ENCODE measurements at places on chromosomes 16 and 17.

DNA sequence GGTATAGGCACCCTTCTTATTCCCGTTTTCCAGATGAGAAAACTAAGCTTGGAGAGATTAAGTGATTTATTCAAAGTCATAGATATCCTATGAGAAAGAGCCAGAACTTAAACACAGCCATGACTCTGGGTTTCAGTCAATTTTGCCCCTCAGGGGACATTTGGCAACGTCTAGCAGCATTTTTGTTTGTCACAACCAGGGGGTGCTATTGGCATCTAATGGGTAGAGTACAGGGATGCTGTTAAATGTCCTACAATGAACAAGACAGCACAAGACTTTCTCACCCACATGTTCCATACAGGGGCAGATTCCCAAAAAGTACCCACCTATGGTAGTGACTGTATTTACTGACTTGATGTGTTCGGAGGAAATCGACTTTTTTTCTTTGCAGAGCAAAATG lies 4.8 kb upstream of the SHISA9 start:
- peak; percentile 24 for DNase-seq

DNA sequence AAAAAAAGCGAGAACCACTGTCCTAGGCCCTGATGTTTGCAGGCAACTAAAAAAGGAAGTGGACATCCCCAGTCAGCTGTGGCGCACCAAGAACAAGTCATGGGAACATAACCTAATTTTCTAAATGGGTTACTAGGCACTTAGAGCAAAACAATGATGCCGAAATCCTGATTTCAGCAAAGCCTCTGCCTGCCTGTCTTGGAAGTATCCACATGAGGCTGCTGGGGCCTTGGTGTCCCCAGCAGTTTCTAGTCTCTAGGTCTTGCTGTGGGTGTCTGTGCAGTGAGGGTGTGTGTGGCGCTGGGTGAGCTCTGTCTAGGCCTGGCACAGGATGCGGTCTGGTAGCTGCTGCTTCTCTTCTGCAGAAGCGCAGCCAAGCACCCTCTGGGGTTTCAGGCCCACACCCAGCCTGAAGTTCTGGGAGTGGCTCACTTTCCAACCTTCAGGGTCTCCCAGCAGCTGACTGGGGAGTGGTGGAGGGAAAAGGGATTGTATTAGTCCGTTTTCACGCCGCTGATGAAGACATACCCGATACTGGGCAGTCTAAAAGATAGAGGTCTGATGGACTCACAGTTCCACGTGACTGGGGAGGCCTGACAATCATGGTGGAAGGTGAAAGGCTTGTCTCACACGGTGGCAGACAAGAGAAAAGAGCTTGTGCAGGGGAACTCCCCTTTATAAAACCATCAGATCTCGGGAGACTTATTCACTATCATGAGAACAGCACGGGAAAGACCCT lies 21.1 kb downstream of the STH start:
- DNase-seq = no peak

DNA sequence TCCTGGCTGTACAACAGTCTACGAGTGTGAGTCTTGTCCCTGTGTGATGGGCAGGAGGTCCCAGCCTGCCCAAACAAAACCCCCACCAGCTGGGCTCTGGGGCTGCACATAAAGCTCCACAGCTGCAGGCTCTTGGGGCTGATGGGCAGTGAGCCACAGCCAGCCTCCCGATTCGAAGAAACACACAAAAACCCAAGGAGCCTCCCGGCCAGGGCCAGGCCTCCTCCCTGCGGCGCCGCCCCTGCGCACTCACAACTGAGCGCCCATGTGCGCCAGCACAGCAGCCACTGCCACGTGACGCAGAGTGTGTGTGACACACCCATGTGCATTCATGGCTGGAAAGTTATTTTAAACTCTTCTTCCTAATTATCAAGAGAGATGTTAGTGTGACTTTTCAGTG lies 30.6 kb upstream of the FAAP100 start:
- DNase-seq = no peak

GRCh38 chr17:5249615-5250014 lies 15.0 kb upstream of the SCIMP start:
- DNase-seq = peak; percentile 76

DNA sequence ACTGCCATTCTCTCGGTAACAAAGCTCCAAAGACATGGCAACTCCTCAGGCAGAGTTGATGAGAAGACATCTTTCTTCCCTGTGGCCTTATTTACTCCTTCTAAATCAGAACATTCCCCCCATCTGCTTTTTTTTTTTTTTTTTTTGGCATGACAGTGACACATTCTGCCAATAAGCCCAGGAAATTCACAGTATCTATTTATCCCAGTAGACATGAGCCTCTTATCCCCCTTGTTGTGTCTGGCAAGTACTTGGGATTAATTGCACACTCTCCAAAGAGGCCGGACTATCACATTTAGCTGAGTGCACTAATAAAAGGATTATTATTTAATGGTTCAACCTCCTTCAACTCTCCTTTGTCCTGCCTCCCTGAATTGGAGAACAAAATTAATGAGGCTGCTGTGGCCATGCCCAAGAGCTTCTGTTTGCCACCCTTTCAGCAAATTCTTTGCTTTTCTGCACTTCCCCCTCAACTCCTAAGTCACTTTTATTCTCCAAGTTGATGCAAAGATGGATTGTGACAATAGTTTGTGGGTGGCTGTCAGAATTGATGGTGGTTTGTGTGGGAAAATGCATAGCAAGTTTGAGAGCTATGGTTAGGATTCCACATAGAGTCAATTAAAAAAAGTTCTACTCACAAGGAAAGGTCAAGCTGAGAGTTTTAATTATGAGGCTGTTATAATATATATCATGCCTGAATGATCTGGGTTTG lies 47.2 kb downstream of the GPR139 start:
- DNase-seq = no peak

- DNase-seq = peak; percentile 7
Observed at GRCh38 chr17:74513987-74514631, 17.2 kb downstream of the CD300LB start.

- DNase-seq = peak; percentile 85
Observed at GRCh38 chr17:4908711-4909496, 6.0 kb upstream of the CHRNE start.

- DNase-seq = no peak
Observed at GRCh38 chr17:81222620-81222905, 202 bp downstream of the CEP131 start.

- no peak for DNase-seq
Observed at GRCh38 chr16:80692270-80692669, 112.1 kb downstream of the CDYL2 start.

DNA sequence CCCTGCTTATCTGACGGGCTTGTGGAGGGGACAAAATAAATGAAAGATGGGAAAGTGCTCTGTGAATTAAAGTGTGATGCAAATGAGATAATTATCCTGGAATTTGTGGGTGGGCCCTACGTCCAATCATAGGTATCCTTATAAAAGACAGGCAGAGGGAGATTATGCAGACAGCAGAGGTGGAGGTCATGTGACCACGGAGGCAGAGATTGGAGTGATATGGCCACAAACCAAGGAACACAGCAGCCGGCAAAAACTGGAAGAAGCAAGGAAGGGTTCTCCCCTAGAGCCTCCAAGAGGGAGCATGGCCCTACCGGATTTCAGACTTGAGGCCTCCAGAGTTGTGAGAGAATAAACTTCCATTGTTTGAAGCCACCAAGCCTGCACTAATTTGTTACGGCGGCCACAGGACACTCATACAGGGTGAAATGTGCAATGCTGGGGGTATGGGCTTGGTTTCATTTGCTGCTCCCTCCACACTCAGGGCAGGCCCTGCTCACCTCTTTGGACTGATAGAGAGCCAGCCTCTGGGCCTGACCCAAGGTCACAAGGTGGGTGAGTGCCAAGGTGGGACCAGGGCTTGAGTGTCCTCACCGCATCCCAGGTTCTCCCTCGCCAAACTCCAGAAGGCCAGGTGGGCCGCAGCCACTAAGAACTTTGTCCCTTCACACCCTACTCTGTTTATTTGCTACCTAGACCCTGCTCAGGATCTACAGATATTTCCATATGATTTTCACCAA lies 149.6 kb upstream of the TNRC6C start:
- no peak for DNase-seq

- no peak for DNase-seq
Observed at GRCh38 chr16:55046513-55046912, 115.8 kb downstream of the IRX5 start.

GRCh38 chr16:50878966-50879615 lies 137.2 kb downstream of the CYLD start:
- no peak for DNase-seq

GRCh38 chr16:67678354-67679023 lies 11.9 kb downstream of the C16orf86 start:
- no peak for DNase-seq

- no peak for DNase-seq
Observed at GRCh38 chr16:2428051-2428783, 1.0 kb upstream of the CCNF start.

GRCh38 chr16:50025537-50025931 lies 509 bp downstream of the CNEP1R1 start:
- no peak for DNase-seq

DNA sequence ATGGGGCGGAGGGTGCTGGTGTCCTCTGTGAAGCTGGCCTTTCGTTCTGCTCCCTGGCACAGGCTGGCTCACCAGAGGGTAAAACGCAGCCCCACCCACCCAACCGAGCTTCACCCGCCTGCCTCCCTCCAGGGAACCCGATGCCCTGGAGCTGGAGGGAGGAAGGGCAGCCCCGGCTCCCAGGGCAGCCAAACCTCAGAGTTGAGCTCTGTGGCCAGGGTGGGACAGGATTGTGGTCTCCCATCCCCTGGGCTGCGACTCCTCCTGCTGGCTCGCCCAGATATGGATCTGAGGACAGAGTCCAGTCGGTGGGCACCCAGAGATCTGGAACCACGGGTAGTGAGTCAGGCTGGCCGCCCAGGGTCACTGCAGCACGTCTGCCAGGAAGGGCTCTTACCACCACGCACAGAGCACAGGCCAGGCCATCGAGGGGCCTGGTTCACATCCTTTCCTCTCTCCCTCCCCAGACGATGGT lies 42.6 kb upstream of the CHMP6 start:
- no peak for DNase-seq

GRCh38 chr16:84246679-84247077 lies 6.9 kb upstream of the KCNG4 start:
- no peak for DNase-seq

- no peak for DNase-seq
Observed at GRCh38 chr17:15284107-15284506, 19.0 kb upstream of the PMP22 start.

GRCh38 chr16:31064882-31065461 lies 9.1 kb downstream of the ZNF668 start:
- peak; percentile 58 for DNase-seq

- no peak for DNase-seq
Observed at GRCh38 chr17:19502517-19502916, 31.1 kb upstream of the SLC47A1 start.

GRCh38 chr17:74340470-74341023 lies 14.5 kb downstream of the KIF19 start:
- DNase-seq = no peak

GRCh38 chr17:34760931-34761495 lies 181.6 kb downstream of the TMEM132E start:
- DNase-seq = no peak

GRCh38 chr17:31744511-31744951 lies 114.5 kb downstream of the COPRS start:
- DNase-seq = no peak

DNA sequence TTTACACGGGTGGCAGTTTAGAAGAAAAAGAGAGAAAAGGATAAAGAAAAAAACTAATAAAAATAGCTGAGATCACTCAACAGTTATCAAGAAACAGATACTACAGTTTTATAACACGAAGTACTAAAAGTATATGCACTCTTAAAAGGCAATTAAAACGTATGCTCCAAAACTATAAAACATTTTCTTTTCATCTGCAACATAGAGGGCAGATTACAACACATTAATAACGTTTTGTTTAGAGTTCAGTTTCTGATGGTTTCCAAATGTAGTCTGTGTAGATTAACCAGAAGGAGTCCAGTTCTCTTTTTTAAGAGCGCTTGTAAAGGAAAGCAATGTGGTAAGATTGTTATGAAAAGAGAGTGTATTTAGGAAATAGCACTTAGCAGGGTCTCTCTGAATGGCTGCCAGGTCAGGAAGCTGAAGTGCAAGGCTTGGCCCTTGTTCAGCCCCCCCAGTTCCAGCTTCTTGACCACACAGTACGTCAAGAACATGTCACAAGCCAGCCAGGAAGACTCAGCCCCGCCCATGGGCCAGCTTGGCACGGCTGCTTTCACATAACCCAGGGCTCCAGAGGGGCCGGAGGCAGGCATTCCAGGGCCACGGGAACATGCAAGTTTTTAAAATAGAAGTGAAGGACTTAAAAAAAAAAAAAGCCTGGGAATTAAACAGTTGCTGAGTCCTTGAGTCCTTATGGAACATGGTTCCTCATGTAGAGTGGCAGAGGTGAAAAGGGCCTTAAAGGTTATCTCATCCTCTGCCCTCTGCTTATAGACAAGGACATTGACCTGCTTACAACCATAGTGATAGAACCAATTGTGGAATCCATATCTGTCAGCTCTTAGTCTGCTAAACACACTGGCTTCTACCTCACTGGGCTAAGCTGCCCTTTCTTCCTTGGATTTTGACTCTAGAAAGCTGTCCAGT lies 147.4 kb upstream of the TBX2 start:
- no peak for DNase-seq

DNA sequence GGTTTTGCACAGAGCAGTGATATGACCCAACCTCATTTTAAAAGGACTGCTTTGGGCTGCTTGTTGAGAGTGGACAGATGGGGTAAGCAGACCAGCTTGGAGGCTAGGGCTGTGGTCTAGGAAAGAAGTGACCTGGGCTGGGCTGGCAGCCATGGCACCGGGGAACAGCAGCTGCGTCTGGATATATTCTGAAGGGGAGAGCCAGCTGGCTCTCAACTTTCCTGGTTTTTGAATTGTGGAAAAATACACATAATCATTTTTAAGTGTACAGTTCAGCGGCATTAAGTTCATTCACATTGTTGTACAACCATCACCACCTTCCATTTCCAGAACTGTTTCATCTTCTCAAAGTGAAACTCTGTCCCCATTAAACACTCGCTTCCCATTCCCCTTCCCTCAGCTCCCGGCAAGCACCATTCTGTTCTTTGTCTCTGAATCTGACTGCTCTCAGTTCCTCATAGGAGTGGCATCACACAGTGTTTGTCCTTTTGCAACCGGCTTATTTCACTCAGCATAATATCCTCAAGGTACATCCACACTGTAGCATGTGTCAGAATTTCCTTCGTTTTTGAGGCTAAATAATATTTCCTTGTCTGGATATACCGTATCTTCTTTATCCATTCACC lies 113.2 kb downstream of the SPECC1 start:
- no peak for DNase-seq

DNA sequence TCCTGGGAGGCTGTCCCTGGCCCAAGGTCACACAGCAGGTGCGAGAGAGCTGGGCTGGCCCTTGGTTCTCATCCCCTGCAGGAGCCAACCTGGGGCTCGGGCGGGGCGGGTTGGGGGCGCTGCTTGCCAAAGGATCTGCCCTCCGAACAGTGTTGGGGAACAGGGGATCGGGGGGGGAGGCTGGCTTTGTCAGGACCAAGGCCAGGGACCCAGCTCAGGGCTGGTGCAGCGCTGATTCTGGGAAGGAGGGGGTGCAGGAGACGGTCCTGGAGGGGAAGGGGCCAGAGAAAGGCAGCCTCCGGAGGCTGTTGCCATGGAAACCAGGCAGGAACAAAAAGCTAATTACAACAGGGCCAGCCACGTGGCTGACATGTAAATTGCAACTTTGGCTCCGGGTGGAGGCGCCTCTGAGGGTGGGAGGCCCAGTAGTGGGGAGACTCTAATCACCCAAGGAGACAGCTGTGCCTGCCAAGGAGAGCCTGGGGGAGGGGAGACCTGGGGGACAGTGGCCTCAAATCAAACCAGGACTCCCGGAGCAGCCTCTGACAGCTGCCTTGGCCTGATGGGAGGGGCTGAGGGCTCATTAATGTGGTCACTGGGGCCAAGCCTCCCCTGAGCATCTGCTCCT lies 1.3 kb downstream of the TUBB3 start:
- DNase-seq = peak; percentile 38
